Activated T-helper 1 cell treated with anti-CD3 and anti-CD28 coated beads, Interleukin-2, amount 50 U/mL, for 16 hours (primary cell): ENCODE measurements at places on chromosomes 12 and 14.

DNA sequence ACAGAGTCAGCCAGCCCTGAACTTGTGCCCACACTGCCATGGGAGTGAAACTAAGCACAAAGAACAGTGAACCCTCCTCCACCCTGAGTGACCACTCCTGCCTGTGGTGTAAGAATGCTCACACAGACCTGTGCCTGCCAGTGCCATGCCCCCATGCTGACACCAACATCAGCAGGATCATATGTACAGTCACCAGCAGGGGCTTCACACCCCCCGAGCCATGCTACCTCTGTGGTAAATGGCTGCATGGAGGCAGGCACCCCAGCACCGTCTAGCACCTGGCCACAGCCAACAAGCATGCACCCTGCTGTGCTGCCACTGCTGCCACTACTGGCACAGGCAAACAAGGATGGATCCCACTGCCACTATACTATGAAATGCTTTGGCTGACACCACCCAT, 344.4 kb upstream of the CCDC196 start:
- DNase-seq, result no peak

GRCh38 chr14:21267431-21267845, 1.8 kb downstream of the HNRNPC start:
- no peak for DNase-seq

- no peak for DNase-seq
These were observed 10.3 kb downstream of the ZNF605 start for GRCh38 chr12:132945806-132946205.

GRCh38 chr12:70468741-70469140, 102.7 kb downstream of the KCNMB4 start:
- no peak for DNase-seq

DNA sequence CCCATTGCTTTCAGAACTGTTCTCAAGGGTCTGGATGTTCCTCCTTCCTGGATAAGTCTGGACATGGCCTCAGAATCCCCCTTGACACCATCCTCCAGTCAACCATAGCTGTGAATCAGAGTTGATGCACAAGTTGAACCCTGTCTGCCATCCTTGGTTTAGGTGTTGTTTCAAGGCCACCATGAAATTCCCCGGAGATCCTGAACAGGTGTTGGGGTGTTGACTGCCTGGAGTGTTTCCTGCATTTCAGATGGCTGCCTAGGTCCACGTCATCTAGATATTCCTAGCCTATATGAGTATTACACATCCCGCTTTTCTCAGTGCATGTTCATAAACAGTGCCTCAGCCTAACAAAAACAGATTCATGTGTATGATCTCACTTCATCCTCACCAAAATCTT, 86.7 kb upstream of the PWP1 start:
- DNase-seq, result no peak

GRCh38 chr14:54687750-54688119, 120.8 kb downstream of the SAMD4A start:
- no peak for DNase-seq

- no peak for DNase-seq
These were observed 623.3 kb downstream of the LRFN5 start for GRCh38 chr14:42229976-42230375.

DNA sequence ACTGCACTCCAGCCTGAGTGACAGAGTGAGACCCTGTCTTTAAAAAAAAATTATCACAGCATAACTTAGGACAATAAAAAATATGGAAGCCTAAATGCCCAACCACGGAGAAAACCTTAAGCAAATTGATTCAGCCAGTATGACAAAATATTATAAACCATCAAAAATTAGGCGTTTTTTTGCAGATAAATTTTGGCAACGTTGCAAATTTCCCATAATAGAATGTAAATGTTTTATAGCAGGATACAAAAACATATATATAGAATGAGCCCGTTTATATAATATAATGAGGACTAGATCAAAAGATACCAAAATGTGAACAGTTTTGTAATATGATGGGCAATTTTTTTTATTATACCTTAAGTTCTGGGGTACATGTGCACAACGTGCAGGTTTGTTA, 6.8 kb upstream of the EML5 start:
- no peak for DNase-seq

- DNase-seq, result no peak
These were observed 1.0 kb downstream of the GMFB start for GRCh38 chr14:54487771-54488170.

GRCh38 chr12:121794534-121795033, 1.1 kb upstream of the RHOF start:
- DNase-seq, result no peak

DNA sequence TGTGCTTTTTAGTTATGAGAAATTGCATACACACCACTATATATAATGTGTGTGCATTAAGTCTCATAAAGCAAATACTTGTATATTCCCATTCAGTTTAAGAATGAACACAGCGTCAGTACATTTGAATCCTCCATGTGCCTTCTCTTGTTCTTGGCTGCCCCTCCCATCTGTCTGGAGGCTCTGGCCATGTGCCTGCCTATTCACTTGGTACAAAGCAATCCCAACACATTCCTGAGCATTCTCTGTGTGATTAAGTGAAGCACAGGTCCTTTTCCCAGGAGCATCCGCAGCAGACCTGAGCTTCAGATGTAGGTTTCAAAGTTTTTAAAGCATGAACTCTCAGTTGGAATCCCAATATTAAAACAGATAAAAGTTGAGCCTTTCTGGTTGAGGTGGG, 58.7 kb downstream of the POLR3B start:
- DNase-seq, result no peak

DNA sequence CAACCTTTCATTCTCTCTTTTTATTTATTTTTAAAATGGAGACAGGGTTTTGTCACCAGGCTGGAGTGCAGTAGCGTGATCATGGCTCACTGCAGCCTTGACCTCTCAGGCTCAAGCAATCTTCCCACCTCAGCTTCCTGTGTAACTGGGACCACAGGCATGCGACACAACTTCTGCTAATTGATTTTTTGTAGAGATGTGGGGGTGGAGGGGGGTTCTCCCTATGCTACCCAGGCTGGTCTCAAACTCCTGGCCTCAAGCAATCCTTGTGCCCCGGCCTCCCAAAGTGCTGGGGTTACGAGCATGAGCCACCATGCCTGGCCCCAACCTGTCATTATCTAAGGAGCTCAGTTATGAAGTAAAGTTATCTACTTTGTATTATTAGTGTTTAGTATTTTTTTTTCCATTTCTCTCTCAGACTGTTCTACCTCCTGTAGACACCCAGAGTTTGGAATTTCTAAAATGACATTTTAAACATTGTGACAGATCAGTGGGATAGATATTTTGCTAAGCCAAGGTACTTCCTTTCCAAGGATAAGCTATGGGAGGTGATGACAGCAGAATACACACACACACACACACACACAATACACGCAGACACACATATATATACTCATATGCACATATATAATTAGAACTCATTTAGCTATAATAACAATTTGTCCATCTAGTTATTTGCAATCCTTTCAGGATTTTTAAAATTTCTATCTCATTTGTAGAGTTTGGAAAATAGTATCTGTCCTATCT, 2.1 kb upstream of the USP44 start:
- DNase-seq, result no peak

- no peak for DNase-seq
These were observed 54.5 kb downstream of the APAF1 start for GRCh38 chr12:98699586-98699985.

GRCh38 chr12:27616356-27617142, 79.7 kb upstream of the REP15 start:
- DNase-seq, result no peak

- DNase-seq, result no peak
These were observed 6.4 kb upstream of the GPR68 start for GRCh38 chr14:91250912-91251311.

GRCh38 chr14:44854114-44854513, 107.6 kb downstream of the KLHL28 start:
- no peak for DNase-seq

DNA sequence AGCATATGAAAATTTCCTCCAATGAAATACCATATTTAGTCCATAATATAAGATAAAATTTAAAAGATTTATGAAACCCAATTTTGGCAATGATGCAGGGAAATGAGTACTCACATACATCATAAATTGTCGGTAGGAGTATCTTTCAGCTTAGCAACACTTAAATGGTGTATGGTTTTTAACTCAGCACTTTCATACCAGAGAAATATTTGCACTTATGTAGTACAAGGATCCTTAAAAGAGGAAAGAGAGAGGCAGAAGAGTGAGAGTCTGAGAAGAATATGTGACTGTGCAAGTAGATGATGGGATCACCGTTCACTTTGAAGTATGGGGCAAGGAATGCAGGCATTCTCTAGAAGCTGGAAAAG, 379.3 kb upstream of the DCN start:
- no peak for DNase-seq

- no peak for DNase-seq
These were observed 8.0 kb upstream of the C1R start for GRCh38 chr12:7100239-7100638.

- DNase-seq, result no peak
These were observed 29.7 kb downstream of the ZNF605 start for GRCh38 chr12:132926415-132926833.

DNA sequence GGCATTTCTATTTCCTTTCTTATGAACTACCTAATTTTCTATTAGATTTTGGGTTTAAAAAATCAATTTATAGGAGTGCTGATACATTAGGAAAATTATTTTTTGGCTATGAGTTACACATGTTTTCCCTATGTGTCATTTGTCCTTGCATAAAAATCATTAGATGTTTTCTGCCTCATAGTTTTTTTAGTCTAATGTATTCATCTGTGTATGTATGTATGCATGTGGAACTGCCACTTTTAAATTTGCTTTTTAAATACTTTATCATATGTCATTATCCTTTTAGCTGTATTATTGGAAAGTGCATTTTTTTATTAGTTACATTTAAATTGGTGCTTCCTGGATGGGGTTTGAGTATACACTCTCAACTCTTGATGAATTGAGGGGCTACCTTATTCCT, 78.7 kb upstream of the CEP83 start:
- no peak for DNase-seq

GRCh38 chr14:58239244-58240195, 5.1 kb upstream of the PSMA3 start:
- DNase-seq, result peak; percentile 61

- no peak for DNase-seq
These were observed 362.6 kb downstream of the BCL11B start for GRCh38 chr14:98909251-98909944.

DNA sequence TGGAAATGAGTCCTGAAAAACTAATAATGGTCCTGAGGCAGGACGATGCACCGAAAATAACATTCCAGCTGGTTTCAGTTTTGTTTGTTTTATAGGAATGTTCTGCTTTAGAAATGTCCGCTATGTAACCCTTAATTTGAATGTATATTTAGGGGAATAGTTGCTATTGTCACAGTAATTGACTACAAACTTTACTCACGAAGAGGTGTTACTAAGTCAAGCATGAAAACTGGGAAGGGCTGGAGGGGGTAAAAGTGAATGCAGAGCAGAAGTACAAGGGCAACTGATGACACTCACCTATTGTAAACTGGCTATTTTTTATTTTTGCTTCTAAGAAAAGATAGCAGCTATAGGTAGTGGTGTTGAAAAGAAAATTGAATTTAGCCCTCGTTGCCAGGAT, 230.7 kb upstream of the SYT10 start:
- DNase-seq, result no peak

- peak; percentile 71 for DNase-seq
These were observed 1346.4 kb downstream of the TMEM121 start for GRCh38 chr14:106872611-106873446.

DNA sequence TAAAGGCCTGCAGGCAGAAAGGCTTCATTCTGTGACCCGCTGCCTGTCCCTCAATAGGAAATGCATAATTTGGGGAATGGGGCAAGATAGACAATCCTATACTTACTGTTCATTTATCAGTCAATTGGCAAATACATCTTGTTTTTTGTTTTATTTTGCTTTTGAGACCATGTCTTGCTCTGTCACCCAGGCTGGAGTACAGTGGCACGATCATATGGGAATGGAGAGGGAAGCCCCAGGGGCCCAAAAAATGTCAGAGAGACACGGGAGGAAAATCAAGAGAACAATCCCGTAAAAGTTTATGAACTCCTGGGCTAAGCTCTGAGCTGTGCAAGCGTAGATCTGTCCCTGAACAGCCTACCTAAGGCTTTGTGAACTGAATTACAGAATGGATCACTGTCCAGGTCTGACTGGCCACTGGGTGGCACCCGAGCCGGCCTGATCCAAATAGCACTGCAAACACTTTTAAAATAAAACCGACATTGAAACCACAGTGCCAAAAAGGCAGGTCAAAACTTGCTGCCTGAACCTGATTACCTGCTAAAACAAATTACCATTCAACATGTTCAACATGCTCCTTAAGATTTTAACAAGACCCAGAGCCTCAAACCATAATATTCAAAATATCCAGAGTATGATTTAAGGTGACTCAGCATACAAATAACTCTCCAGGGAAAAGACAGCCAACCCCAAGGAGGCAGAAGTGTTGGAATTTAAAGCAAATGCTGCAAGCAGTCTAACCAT, 11.8 kb downstream of the COPS7A start:
- no peak for DNase-seq

GRCh38 chr12:52580496-52580895, 6.9 kb upstream of the KRT74 start:
- DNase-seq, result no peak

GRCh38 chr14:30064454-30064853, 136.8 kb upstream of the PRKD1 start:
- DNase-seq, result no peak
